Left renal pelvis (tissue), 4 donors: ENCODE measurements at places on chromosomes 12 and 14. TPM values are rescaled to one million over a fixed set of nuclear protein-coding genes. Genes with fewer than 3 reads are reported as not detected.

KRT80 gene
- polyA plus RNA-seq = 0.11 TPM

LRRC10 gene
- not detected for polyA plus RNA-seq

GCH1 gene
- polyA plus RNA-seq = 9.6 TPM

ZNF26 gene
- polyA plus RNA-seq = 11.9 TPM

HOXC9 gene
- 24.9 TPM for polyA plus RNA-seq

GLT1D1 gene
- polyA plus RNA-seq = 2.0 TPM

DRAM1 gene
- polyA plus RNA-seq = 20.6 TPM
